ENCODE measurements at places on chromosomes 11 and 22. TPM values are rescaled to one million over a fixed set of nuclear protein-coding genes. Genes with fewer than 3 reads are reported as not detected.

The NLRP14 gene
- 0.07 TPM for total RNA-seq

The TP53AIP1 gene
- total RNA-seq = 6.5 TPM

The CARD16 gene
- total RNA-seq = 11.6 TPM

The RIMBP3B gene
- not detected for total RNA-seq
